ENCODE measurements at places on chromosomes 5 and 9.

DNA sequence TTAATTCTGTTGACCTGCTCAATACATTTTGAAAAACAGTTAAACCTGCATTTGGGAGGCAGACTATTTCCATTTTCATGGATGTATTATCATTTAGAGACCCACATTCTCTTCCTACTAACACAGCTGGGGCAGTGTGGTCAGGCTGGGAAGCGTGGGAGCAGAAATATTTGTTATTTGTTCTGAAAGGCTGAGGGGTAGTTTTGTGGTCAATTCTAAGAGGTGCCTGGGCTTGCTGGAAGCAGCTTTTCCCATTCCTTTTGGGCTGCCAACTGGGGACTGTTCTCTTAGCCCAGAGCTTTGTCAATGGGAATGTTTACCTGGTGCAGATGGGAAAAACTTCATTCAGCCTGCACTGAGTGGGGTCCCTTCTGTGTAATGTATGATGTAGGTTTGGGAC is 171.4 kb upstream of the DAP start:
- DNase-seq = no peak

- DNase-seq = no peak
These were observed 273.3 kb upstream of the ANKRD55 start for GRCh38 chr5:56506211-56506965.

DNA sequence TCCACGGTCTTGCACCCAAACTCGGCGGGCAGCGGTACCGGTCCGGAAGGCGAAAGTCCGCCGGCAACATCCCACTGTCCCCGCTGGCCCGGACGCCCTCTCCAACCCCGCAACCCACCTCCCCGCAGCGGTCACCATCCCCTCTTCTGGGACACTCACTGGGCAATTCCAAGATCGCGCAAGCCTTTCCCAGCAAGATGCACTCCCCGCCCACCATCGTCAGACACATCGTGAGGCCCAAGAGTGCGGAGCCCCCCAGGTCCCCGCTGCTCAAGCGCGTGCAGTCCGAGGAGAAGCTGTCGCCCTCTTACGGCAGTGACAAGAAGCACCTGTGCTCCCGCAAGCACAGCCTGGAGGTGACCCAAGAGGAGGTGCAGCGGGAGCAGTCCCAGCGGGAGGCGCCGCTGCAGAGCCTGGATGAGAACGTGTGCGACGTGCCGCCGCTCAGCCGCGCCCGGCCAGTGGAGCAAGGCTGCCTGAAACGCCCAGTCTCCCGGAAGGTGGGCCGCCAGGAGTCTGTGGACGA is 33.3 kb downstream of the CD180 start:
- DNase-seq = no peak

- peak; percentile 72 for DNase-seq
These were observed 25.2 kb upstream of the TNFAIP8 start for GRCh38 chr5:119330367-119331183.

DNA sequence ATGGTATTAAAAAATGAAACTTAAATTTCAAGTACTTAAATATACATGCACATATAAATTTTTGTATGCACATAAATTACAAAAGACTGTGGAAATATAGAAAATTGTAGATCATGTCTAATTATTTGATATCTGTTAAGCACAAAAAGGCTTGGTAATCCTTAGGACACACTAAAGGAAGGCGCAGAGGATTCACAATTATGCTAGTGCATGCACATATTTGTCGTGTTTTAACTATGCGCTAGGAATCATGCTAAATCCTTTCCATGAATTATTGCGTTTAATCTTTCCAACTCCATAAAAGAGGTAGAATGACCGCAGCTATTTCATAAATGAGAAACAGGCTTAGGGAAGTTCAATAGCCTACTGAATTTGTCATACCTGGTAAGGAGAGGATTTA is 244.1 kb upstream of the ITGA1 start:
- no peak for DNase-seq

GRCh38 chr9:115207003-115207836 is 89.3 kb upstream of the TNC start:
- peak; percentile 30 for DNase-seq

GRCh38 chr9:104864675-104865104 is 63.3 kb downstream of the ABCA1 start:
- no peak for DNase-seq

- DNase-seq = peak; percentile 77
These were observed 821 bp downstream of the CTNNA1 start for GRCh38 chr5:138753794-138754698.

DNA sequence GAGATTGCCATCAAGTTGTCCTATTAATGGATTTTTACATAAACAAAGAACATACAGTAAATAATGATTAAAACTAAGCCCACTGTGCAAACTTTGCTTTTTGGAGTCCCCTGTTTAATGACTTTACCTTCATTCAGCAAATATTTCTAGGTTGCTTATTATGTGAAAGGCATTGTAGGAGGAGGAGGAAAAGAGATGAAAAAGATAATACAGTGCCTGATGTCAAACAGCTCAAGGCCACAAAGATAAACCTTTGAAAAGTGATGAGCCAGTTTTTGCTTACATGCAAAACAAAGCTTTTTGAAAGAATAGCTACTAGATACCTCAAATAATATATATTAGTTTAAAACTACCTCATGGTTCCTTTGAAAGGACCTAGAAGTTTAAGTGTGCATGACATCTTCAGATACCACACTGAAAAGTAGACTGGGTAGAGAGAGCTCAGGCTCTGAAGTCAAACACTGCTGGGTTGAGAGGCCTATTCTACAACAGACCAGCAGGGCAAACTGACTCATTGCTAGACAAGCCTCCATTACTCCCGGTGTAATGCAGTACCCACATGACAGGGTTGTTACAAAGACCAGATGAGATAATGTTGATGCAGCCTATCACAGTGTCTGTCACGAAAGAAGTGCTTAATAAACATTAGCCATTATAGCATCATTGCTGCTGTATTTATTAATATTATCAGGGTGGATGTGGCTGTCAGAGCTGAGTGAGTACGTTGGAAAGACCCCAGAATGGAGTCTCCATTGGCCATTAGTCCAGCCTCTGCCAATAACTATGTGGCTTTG is 11.8 kb downstream of the DEPDC1B start:
- no peak for DNase-seq

DNA sequence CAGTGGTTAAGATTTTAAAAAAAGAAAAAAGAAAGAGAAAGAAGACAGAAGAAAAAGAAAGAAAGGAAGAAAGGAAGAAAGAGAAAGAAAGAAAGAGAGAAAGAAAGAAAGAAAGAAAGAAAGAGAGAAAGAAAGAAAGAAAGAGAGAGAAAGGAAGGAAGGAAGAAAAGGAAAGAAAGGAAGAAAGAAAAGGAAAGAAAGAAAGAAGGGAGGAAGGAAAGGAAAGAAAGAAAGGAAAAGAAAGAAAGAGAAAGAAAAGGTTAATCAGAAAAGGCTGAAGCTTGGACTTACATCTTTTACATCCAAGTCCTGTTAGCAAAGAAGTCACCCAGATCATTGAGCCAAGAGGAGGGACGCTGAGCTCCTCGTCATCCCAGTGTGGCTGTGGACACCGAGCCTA is 70.0 kb downstream of the IRX2 start:
- no peak for DNase-seq

- no peak for DNase-seq
These were observed 8.0 kb downstream of the PTCD2 start for GRCh38 chr5:72328172-72328571.
